Umbilical cord (tissue), 2 donors: ENCODE measurements at places on chromosomes 1 and 21. TPM values are rescaled to one million over a fixed set of nuclear protein-coding genes. Genes with fewer than 3 reads are reported as not detected.

DNA sequence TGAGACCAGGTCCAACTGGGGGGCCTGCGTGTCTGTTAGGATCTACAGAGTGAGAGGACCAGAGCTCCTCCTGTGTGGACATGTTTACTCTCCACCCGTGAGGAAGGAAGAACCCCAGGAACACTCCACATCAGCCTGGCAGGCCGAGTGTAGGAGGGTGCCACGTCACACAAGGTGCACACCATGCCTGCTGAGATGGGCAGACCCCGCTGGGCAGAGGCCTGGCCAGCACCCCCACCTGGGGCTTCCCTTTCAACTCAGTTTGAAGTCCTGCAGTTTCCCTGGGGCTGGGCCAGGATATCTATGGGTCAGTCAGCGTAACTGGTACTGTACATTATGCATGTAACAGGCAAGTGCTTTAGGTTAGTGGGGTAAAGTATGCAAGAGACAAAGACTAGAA lies 30.1 kb upstream of the PCBP3 start:
- no peak for DNase-seq

Gene ACOT7
- total RNA-seq: 7.5 TPM

Gene NTRK1
- total RNA-seq: not detected

DNA sequence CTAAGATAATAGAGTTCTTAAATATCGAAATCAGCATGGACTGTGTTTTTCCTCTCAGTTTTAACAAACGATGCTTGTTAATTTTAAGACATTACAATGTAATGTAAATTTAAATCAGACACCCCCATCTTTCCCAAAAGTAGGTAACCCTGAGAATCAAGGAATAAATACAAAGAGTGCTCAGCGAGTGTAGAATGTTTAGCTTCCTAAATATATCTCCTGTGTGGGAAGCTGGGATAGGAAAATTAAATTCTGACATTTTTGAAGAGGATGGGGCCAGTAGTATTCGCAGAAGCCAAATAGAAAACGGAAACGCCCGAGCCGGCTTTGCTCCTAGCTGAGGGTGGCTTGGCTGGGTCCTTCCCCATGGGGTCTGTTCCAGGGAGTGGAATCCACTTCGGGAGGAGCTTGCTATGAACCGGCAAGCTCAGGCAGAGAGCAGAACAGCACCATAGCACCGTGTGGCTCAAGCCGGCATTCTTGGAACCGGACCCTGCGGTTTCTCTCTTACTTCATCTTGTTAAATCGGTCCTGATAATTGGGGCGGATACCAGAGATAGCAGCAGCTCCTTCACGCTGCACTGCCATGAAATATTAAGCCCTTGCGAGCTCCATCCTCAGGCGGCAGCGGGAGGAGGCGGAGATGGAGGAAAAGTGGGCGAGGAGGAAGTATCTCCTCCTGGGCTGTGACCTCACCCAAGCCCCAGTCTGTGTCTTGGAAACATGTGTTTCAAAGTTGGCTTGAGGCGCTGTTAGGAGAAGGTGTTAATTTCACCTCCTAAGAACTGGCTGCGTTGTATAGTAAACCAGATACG lies 24.9 kb downstream of the MAP3K7CL start:
- peak; percentile 64 for DNase-seq

Gene KIF26B
- total RNA-seq: 43.1 TPM

GRCh38 chr1:153688276-153688675 lies 9.8 kb downstream of the NPR1 start:
- DNase-seq: no peak

Gene CAP1
- total RNA-seq: 287 TPM

GRCh38 chr1:25065795-25066238 lies 135.7 kb upstream of the RUNX3 start:
- no peak for DNase-seq

Gene LCE1B
- total RNA-seq: not detected

GRCh38 chr21:45735259-45736000 lies 91.9 kb downstream of the PCBP3 start:
- no peak for DNase-seq

DNA sequence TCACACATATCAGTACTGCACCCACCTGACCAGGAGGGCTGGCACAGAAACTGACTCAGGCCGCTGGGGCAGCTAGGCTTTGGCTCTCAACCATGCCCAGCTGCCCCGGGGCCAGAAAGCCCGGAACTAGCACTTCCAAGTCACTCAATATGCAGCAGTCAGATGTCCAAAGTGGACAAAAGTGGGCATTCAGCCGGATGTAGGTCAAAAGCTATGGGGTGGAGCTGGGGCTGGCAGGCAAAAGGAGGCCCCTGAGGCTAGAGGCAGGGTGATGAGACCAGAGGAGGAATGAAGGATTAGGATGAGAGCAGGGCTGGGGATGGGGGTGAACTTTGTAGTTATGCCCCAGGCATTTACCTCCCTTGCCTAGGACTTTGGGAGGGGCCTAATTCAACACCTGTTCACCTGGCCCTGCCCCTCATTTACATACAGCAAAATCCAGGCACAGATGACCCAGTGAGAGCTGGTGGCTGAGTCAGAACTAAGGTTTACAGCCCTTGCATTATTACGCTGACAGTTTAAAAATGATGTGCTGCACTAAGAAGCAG lies 30.7 kb upstream of the EDN2 start:
- no peak for DNase-seq

- DNase-seq: no peak
Measured at GRCh38 chr1:239826736-239827135, 264.9 kb upstream of the FMN2 start.

- DNase-seq: no peak
Measured at GRCh38 chr1:87834941-87835340, 506.3 kb downstream of the LMO4 start.

Gene TUFT1
- total RNA-seq: 25.5 TPM

- DNase-seq: peak; percentile 61
Measured at GRCh38 chr21:36135391-36136102, 668 bp downstream of the CBR3 start.

- DNase-seq: no peak
Measured at GRCh38 chr1:64542118-64542517, 72.2 kb downstream of the CACHD1 start.

GRCh38 chr1:15621975-15622374 lies 4.7 kb downstream of the DDI2 start:
- DNase-seq: peak; percentile 21

- DNase-seq: no peak
Measured at GRCh38 chr1:196593955-196594354, 14.3 kb downstream of the KCNT2 start.

GRCh38 chr1:58899587-58900271 lies 115.9 kb upstream of the JUN start:
- peak; percentile 81 for DNase-seq

GRCh38 chr1:47680815-47681475 lies 243.1 kb downstream of the FOXD2 start:
- no peak for DNase-seq

Gene ZNF281
- 44.1 TPM for total RNA-seq

GRCh38 chr1:101071470-101071891 lies 45.9 kb upstream of the DPH5 start:
- no peak for DNase-seq

Gene ZSCAN20
- total RNA-seq: 16.6 TPM

Gene MATN1
- total RNA-seq: 0.72 TPM

Gene HRNR
- total RNA-seq: 2.2 TPM

DNA sequence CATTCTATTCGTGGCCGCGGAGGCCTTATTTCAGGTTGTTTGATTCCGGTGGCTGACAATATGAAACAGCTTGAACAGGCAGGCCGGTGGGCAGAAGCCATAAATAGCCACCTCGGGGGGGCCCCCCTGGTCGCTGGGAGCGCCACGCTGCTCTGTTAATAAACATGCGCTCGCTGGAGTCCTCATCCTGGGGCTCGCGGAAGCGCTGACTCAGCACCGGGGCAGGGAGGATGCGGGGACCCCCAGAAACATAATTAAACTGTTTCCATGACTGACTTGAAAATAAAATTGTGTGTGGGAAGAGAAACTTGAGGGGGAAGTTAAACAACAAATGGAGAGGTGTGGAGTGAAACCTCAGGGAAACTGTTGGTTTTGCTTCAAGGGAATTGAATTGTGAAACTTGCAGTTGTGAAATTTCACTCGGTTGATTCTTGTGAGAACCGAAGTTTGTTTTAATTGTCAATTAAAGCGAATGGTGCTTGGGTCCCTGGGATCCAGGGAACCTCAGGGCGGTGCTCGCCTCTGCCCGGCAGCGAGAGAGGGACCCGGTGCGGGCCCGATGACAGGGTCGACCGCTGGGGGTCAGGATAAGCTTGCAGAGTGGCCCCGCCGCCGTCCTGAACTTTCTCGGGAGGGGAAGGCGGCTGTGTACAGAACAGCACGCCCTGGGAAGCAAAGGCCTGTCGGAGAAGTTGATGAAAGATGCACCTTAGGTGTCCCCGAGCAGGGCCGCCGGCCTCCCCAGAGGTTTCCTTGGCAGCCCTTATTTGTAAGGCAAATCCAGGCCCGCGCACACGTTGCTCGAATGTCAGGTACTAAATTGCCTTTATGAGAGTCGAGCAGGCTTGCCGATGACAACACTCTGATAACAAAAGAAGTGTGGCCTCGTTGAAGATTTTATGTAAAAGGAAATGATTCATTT lies 176.9 kb upstream of the LMO4 start:
- peak; percentile 82 for DNase-seq

DNA sequence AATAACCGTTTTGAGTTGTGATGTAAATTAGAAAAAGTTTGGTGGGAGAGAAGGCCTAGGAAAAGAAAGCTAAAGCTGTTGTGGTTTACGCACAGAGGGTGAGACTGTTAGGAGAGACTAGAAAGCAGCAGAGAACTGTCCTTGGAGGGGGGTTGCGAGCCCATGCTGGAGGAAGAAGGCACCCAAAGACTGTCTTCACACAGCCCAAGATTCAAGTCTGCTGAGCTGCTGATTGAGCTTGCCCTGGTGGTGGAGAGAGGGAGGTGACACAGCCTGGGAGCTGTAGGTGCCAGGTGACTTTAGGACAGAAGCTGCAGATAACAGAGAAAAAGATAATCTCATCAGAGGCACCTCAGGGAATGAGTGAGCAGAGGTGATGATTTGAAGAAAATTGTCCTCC lies 18.3 kb upstream of the TLR5 start:
- DNase-seq: no peak

DNA sequence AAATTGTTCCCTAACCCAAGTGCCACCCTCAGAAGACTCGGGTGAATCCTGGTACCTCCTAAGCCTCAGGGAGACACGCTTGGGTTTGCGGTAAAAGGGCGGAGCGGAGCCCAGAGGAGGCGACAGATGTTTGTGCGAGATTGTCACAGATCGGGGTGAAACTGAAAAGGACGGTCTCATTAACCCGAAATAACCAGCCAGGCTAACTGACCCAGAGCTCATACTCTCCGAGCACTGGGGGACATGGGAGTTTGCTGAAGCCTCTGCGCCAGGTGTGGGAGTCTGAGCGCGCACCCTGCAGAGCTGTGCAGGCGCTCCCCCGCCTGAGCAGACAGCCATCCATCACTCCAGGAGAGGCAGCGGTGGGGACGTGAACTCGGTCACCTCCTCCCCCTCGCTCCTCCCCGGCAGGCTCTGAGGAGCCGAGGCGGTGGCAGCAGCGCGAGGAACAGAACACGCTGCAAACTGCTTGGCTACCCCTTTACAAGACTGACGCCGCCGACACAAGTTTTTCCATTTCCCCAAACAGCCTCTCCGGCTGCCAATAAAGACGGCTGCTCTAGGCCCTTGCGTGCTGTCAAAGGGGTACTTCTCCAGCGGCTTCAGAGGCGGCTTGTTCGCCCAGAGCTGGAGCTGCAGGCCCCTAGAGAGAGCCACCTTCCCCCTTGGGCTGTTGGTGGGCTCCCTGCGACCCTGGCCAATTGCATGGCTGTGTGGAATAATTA lies 43.5 kb downstream of the RRAGC start:
- DNase-seq: peak; percentile 15

- DNase-seq: peak; percentile 92
Measured at GRCh38 chr21:43789276-43790009, at the start of gene RRP1. Gene RRP1 (plus strand): TSS chr21:43789577. CDS start chr21:43789630, 53 bp downstream.
